Activated CD4-positive, alpha-beta T cell treated with anti-CD3 and anti-CD28 coated beads for 1 hour (primary cell): ENCODE measurements at places on chromosomes 4 and X.

DNA sequence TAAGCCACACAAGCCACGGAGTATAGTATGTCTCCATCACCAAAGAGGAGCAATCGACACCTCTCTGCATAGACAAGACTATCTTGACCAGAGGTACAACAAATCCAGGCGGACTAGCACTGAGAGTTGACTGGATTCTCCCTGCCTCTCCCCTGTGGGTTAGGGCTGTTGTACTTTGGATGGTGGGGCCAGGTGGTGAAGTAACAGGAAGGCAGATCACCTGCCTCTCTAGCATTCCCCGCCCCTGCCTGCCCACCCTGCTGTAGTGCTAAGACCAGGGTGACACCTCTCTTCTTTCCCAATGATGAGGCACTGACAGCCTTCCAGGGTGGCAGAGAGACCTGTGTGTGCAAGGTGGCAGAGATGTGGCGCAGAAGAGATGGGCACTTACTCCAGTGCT is 47.5 kb upstream of the TRIM2 start:
- DNase-seq: no peak

GRCh38 chr4:844752-845232 is 18.9 kb upstream of the CPLX1 start:
- DNase-seq: no peak

- no peak for DNase-seq
Measured at GRCh38 chrX:68203211-68203610, 230.1 kb downstream of the OPHN1 start.

DNA sequence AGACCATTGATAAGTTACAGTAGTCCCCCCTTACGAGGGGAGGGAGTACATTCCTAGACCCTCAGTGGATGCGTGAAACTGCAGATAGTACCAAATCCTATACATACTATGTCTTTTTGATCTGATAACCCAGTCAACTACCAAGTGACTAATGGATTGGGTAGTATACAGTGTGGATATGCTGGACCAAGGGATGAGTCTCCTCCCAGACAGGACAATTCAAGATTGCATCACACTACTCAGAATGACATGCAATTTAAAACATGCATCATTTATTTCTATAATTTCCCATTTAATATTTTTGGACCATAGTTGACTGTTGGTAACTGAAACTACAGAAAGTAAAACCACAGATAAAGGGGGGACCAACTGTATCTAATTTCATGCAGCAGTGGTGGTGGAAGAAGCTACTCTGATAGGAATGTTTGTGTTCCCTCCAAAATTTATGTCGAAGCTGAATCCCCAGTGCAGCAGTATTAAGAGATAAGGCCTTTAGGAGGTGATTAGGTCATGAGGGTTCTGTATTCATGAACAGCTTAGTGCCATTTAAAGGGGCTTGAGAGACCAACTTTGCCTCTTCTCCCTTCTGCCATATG is 11.9 kb downstream of the HADH start:
- DNase-seq: no peak

- DNase-seq: no peak
Measured at GRCh38 chr4:25347473-25347872, 29.6 kb upstream of the ANAPC4 start.

GRCh38 chr4:122827879-122828601 is 1.4 kb downstream of the FGF2 start:
- DNase-seq: no peak

GRCh38 chr4:99655308-99656081 is 2.1 kb downstream of the C4orf54 start:
- no peak for DNase-seq

DNA sequence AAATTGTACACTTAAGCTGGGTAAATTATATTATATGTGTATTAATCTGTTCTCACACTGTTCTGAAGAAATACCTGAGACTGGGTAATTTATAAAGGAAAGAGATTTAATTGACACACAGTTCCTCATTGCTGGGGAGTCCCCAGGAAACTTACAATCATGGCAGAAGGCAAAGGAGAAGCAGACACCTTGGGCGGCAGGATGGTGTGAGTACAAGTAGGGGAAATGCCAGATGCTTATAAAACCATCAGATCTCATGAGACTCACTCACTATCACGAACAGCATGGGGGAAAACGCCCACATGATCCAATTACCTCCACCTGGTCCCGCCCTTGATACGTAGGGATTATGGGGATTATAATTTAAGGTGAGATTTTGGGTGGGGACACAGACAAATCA is 34.9 kb downstream of the PDE5A start:
- DNase-seq: no peak

GRCh38 chr4:143391261-143391660 is 54.6 kb downstream of the GAB1 start:
- no peak for DNase-seq

GRCh38 chrX:7746856-7747255 is 96.1 kb upstream of the VCX start:
- no peak for DNase-seq

GRCh38 chrX:54950730-54951375 is 30.2 kb downstream of the TRO start:
- DNase-seq: no peak

DNA sequence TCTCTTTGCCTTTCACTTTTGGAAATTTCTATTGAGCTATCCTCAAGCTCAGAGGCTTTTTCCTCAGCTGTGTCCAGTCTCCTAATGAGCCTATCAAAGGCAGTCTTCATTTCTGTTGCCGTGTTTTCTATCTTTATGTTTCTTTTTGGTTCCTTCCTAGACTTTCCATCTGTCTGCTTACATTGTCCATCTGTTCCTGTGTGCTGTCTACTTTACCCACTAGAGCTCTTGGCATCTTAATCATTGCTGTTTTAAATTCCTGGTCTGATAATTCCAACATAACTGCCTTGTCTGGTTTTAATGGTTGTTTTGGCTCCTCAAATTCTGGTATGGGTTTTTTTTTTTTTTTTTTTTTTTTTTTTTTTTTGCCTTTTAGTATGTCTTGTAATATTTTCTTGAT is 9.3 kb upstream of the PDE6B start:
- no peak for DNase-seq

GRCh38 chr4:182448281-182449151 is 205.3 kb downstream of the TENM3 start:
- DNase-seq: peak; percentile 10

GRCh38 chrX:13188731-13189309 is 131.0 kb downstream of the ATXN3L start:
- no peak for DNase-seq

- DNase-seq: no peak
Measured at GRCh38 chr4:169025184-169025583, 15.1 kb upstream of the CBR4 start.

GRCh38 chr4:84126061-84126787 is 372.9 kb downstream of the NKX6-1 start:
- no peak for DNase-seq

- DNase-seq: no peak
Measured at GRCh38 chr4:52199574-52200338, 148.7 kb downstream of the SPATA18 start.

DNA sequence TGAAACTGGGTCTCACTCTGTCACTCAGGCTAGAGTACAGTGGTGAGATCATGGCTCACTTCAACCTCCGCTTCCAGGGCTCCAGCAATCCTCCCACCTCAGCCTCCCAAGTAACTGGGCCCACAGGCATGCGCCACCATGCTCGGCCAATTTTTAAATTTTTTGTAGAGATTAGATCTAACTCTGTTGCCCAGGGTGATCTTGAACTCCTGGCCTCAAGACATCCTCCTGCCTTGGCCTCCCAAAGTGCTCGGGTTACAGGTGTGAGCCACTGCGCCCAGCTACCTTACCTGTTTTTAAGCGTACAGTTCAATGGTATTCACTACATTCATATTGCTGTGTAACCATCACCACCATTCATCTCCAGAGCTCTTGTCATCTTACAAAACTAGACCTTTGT is 41.5 kb downstream of the ING2 start:
- DNase-seq: no peak
